ENCODE measurements at places on chromosomes 16 and 17. TPM values are rescaled to one million over a fixed set of nuclear protein-coding genes. Genes with fewer than 3 reads are reported as not detected.

ACSM2A gene
- polyA plus RNA-seq, result 0.14 TPM

TSPAN10 gene
- polyA plus RNA-seq, result 0.86 TPM

ASGR1 gene
- polyA plus RNA-seq, result 1.0 TPM

GUCY2D gene
- 0.11 TPM for polyA plus RNA-seq

CNTNAP1 gene
- polyA plus RNA-seq, result 8.3 TPM

PIMREG gene
- polyA plus RNA-seq, result 0.16 TPM

CD79B gene
- polyA plus RNA-seq, result 5.2 TPM

TAT gene
- 0.01 TPM for polyA plus RNA-seq

GAS2L2 gene
- polyA plus RNA-seq, result 0.22 TPM

LITAFD gene
- polyA plus RNA-seq, result not detected

MPP2 gene
- 0.71 TPM for polyA plus RNA-seq

KCNJ2 gene
- polyA plus RNA-seq, result 1.7 TPM

CCL1 gene
- polyA plus RNA-seq, result not detected

CDRT15L2 gene
- not detected for polyA plus RNA-seq

PIRT gene
- polyA plus RNA-seq, result 0.03 TPM

NSF gene
- polyA plus RNA-seq, result 14.5 TPM

NOTUM gene
- polyA plus RNA-seq, result 0.03 TPM

OTOA gene
- polyA plus RNA-seq, result 0.03 TPM

CFAP97D1 gene
- polyA plus RNA-seq, result not detected

ADAM11 gene
- 1.5 TPM for polyA plus RNA-seq

MARCHF10 gene
- not detected for polyA plus RNA-seq

PPP1R1B gene
- polyA plus RNA-seq, result 8.7 TPM

MT1M gene
- 108 TPM for polyA plus RNA-seq

PLK1 gene
- 3.3 TPM for polyA plus RNA-seq

HS3ST3A1 gene
- 1.8 TPM for polyA plus RNA-seq

TP53TG3D gene
- polyA plus RNA-seq, result 0.79 TPM

TBC1D3D gene
- 0.95 TPM for polyA plus RNA-seq

TP53TG3C gene
- not detected for polyA plus RNA-seq

NOL3 gene
- 31.0 TPM for polyA plus RNA-seq

DRC3 gene
- polyA plus RNA-seq, result 1.9 TPM

ATP1B2 gene
- polyA plus RNA-seq, result 2.2 TPM

AIPL1 gene
- not detected for polyA plus RNA-seq

OR3A2 gene
- 0.13 TPM for polyA plus RNA-seq

PRM2 gene
- polyA plus RNA-seq, result not detected

FADS6 gene
- polyA plus RNA-seq, result 0.05 TPM

ABAT gene
- 5.7 TPM for polyA plus RNA-seq

ANKRD40CL gene
- not detected for polyA plus RNA-seq

KRT31 gene
- polyA plus RNA-seq, result not detected

NFAT5 gene
- 5.8 TPM for polyA plus RNA-seq

SMIM36 gene
- polyA plus RNA-seq, result not detected

GCGR gene
- not detected for polyA plus RNA-seq

ITGA2B gene
- 0.35 TPM for polyA plus RNA-seq

TPSD1 gene
- not detected for polyA plus RNA-seq

HAPSTR1 gene
- 6.8 TPM for polyA plus RNA-seq

OR1A1 gene
- polyA plus RNA-seq, result not detected

IL17C gene
- not detected for polyA plus RNA-seq

SPATA32 gene
- 0.07 TPM for polyA plus RNA-seq

DPEP2 gene
- 0.76 TPM for polyA plus RNA-seq

MED13 gene
- polyA plus RNA-seq, result 8.3 TPM

KRT40 gene
- not detected for polyA plus RNA-seq

NXPH3 gene
- 6.1 TPM for polyA plus RNA-seq

PRKAR1A gene
- polyA plus RNA-seq, result 157 TPM

OR3A3 gene
- polyA plus RNA-seq, result not detected

CD68 gene
- polyA plus RNA-seq, result 19.4 TPM

CCT6B gene
- polyA plus RNA-seq, result 1.4 TPM
